ENCODE measurements at places on chromosomes 2 and 18.

DNA sequence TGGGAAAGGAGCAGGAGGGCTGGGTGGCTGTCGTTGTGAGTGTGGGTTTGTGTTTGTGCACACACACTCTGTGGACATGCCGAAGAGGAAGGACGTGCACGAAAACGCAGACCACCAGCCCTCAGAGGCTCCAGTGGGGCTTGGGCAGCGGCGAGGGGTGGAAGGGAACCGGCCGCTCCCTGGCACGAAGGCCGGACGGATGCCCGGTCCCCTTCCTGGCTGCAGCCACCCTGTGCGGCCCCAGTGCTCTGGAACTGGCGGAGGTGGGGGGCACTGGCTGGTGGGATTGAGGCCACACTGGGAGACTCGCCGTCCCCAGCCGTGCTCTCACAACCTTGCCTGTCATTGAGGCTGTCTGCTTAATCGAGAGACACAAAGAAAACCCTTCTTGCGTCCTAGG lies 852.6 kb upstream of the SALL3 start:
- no peak for DNase-seq

DNA sequence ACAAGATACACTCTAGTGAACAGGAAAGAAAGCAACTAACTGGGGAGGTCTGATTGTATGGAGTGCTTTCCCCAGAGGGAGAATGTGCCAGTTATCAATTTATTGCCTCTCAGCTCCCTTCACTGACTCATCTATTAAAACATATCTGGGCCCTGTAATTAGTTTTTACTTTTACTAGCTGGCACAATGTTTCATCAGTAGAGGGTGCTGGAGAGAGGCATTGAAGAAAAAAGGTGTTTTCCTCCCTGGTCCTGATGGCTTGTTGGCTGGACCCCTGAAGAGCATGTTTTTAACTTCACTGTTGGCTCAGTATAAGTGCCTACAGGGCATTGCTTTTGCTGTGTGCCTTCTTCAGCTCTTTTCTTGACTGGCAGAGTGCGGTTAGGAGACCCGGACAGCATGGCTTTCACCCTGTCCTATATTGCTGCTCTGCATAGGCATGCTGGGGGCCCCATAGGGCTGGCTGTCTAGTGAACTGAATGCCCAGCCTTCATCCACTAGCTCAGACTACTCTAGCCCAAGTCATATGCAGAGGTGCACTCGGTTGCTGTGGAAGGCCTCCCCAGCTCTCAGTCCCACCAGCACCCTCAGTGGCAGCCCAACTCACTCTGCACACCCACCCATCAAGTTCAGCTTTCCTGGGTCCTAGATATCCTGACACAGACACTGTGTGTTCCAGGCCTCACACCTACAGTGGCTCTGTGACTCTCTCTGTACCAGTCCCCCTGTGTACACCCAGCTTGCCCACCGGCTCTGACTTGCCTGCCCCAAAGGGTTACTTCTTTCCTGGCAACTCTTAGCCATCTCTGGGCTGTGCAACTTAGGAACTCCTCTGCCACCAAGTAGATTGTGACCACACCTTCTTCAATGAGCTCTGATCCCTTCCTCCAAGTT lies 62.3 kb upstream of the ACYP2 start:
- no peak for DNase-seq

- DNase-seq = no peak
Observed at GRCh38 chr2:55489467-55490062, 30.0 kb upstream of the CFAP36 start.

- DNase-seq = no peak
Observed at GRCh38 chr2:23385748-23386338, 864 bp downstream of the KLHL29 start.

DNA sequence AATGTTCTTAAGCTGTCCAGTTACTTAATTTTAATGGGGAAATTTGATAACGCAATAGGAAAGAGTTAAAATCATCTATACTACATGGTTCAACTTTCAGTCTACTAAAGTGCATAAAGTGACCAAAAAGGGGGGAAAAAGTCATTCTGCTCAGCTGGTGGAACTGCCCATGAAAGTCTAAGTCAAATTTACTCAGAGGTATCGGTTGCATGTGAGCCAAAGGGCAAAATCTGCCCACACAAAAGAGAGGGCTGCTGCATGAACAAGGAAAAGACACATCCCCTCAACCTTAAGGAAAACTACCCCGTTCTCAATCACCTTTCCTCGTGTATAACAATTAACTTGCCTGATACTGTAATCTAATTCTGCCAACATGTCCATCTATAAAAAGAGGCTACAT lies 126.1 kb downstream of the TCF4 start:
- no peak for DNase-seq

- DNase-seq = no peak
Observed at GRCh38 chr2:38215993-38216392, 140.0 kb upstream of the CYP1B1 start.

DNA sequence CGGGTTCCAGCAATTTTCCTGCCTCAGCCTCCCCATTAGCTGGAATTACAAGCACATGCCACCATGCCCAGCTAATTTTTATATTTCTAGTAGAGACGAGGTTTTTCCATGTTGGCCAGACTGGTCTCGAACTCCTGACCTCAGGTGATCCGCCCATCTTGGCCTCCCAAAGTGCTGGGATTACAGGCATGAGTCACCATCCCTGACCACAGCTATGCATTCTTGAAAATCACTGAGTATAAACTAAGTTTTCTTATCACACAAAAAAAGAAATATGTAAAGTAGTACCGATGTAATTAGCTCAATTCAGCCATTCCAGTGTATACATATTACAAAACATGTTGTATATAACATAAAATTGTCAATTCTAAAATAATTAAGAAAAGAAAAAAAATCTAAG lies 232.7 kb downstream of the MBD2 start:
- no peak for DNase-seq

- DNase-seq = no peak
Observed at GRCh38 chr2:3294069-3294468, 83.5 kb downstream of the EIPR1 start.

DNA sequence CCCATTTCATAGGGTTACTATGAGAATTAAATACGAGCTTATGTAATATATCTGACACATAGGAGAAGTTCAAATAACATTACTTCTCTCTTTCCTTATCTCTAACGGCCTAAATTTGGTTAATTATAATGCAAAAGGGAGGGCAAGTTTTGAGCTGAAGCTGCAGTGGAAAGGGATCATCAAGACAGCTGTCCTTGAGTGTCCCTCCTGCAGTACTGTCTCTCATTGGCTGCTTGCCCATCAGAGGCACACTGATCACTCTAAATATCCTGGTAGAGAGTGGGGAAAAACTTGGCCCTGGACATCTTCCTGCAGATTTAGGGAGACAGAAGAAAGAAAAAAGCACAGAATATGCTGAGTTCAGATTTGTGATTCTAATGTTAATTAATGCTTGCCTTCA lies 186.0 kb downstream of the CAMKMT start:
- no peak for DNase-seq

DNA sequence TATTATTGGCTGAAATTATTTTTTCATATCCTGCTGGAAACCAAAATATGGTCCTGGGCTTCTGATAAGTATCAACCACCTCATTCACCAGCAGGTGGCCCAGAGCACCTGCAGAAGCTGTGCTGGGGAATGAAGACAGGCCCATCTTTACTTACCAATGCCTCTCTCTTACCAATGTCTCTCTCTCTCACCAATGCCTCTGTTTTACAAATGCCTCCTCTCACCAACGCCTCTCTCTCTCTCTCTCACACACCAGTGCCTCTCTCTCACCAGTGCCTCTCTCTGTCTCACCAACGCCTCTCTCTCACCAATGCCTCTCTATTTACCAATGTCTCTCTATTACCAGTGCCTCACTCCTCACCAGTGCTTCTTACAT lies 2.3 kb upstream of the MAL start:
- no peak for DNase-seq

DNA sequence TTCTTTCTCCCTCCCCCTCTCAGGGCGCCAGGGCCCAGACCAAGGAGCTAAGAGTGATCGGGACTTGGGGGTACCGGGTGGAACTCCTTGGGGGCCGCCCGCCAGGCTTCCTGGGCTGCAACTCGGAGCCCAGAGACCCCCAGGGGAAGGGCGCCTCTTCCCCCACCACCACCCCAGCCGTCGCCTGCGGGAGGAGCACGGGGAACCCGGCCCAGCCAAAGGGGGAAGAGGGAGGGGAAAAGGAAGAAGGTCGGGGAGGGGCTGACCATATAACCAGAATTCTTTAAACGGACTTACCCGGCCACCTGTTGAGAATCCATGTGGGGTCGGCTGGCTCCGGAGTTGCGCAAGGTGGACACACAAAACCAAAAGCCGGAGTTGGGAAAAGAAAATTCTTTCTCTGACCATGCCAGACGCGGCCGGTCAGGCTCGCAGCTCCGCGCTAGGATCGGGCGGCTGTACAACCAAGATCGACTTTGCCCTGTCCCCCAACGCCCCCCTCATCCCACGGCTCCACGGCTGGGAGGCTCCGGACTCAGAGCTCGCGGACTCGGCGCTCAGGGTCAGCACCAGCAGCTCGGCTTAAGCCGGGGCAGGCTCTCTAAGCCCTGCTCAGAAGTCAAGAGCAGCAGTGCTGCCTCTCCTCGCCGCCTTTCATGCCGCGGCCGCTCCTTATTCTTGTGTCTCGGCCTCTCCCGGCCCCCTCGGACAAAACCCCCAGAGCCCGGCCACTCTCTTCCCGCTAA lies 6.3 kb upstream of the SIX3 start:
- DNase-seq = no peak

DNA sequence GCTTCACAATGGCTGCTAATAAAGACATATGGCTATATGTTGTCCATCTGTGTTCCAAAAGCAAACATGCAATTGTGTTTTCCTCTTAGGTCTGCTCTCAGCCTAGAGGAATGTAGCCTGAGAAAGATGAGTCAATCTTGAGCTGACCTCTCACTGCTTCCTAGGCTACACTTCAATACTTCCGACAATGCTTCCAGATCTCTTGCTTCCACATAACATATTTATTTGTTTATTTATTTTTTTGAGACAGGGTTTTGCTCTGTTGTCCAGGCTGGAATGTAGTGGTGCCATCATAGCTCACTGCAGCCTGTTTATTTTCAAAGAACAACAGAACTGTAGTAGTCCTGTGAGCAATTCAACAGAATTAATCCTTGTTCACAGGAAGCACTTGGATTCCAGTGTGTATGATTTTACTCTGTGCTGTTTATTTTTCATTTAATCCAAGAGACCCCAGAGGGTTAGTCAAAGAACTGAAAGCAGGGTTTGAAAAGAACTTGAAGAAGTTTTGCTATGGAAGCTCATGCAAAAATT lies 437.9 kb downstream of the TXNL1 start:
- no peak for DNase-seq

DNA sequence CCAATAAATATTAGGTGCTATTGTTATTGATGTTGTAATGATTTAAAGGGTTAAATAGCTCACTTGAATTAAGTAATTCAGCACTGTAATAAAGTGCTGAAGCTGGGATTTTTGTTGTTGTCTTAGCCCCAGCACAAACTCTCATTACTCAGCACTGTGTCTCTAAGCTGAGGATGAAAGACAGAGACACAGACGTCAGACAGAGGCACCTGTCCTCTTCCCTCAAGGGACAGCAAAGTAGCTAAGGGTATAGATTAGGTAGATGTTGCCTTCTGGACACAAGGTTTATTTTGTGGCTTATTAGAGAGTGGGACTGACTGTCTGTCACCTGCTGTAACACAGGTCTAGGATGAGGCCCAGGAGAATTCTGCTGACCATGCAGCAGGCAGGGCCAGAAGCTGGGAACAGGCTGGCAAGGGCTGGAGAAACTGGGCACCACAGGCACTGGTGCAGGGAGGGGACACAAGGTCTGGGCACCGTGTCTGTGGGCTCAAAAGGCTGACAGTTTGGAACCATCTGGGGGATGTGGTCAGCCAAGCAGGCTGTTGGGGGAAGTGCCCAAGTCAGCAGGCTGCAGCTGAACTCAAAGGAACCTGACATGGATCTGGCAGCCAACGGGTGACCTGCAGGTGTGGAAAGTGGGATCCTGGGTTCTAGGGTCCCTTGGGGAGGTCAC lies 20.0 kb upstream of the PTPN4 start:
- no peak for DNase-seq

GRCh38 chr2:164747783-164748433 lies 93.7 kb downstream of the COBLL1 start:
- no peak for DNase-seq

- DNase-seq = no peak
Observed at GRCh38 chr2:174635015-174635593, 37.5 kb upstream of the WIPF1 start.

DNA sequence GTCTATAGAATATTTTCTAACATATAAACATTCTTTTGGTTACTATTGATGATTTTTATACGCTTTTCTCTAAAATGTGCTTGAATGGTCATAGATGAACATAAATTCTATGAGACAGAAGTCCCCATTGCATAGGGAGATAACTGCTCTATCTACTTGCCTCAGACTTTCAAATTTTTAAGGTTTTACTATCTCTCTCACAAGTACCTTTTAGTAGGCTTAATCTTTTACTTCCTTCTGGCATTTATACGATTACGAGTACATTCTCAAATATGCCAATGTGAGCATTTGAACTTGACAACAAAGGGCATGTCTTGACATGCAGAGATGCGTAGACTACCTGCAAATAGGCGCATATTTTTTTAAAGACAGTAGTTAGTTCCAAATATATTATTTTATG lies 935.9 kb upstream of the LRATD1 start:
- no peak for DNase-seq

DNA sequence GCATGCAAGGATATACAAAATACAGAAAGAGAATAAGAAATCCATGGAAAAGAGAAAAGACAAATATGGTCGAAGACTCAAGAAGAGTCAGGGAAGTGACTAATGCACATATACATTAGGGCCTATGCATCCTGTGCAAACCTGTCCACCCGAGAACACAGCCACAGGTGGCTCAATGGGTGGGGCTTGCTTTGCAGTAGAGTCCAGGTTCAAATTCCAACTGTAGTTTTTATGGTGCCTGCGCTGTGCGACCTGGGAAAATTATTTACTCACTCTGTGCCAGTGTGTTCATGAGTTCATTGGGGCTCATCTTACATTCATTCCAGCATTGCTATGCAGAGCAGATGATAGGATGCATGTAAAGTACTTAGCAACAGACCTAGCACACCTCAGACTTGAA lies 244.7 kb downstream of the CTNNA2 start:
- no peak for DNase-seq

DNA sequence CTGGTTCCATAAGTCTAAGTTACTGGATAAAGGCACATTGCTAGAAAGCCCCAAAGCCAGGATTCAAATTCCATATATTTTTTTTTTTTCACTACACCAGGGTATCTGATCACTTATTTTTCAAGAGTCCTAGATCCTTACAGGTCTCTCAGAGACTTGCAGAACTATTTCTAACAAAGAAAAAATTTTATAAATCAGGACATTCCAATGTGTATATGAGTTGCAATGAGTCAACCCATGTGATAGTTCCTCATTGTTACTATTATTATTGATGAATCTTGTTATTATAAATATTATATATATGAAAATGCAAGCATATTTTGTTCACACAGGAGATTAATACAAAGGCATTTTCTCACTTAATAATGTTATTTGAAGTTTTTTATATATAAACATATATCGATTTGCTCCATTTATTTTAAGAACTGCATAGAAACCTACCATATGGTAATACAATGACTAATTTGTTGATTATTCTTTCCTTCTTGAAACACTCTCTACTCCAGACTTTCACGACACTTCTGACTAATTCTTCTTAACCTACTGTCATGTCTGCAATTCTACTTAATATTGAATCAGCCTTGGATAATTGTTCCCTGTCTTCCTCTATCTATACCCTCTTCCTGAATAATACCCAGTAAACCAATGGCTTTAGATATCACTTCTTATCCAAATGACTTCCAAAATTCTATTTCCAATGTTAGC lies 968.4 kb upstream of the NRXN1 start:
- no peak for DNase-seq

- DNase-seq = no peak
Observed at GRCh38 chr2:132621131-132621875, 48.7 kb downstream of the LYPD1 start.
